ENCODE measurements at places on chromosomes 16 and 17. TPM values are rescaled to one million over a fixed set of nuclear protein-coding genes. Genes with fewer than 3 reads are reported as not detected.

- DNase-seq: no peak
Measured at GRCh38 chr16:75389096-75389690, 44.1 kb downstream of the CFDP1 start.

The SYT17 gene
- 10.2 TPM for polyA plus RNA-seq

The DOC2B gene
- 61.7 TPM for polyA plus RNA-seq

DNA sequence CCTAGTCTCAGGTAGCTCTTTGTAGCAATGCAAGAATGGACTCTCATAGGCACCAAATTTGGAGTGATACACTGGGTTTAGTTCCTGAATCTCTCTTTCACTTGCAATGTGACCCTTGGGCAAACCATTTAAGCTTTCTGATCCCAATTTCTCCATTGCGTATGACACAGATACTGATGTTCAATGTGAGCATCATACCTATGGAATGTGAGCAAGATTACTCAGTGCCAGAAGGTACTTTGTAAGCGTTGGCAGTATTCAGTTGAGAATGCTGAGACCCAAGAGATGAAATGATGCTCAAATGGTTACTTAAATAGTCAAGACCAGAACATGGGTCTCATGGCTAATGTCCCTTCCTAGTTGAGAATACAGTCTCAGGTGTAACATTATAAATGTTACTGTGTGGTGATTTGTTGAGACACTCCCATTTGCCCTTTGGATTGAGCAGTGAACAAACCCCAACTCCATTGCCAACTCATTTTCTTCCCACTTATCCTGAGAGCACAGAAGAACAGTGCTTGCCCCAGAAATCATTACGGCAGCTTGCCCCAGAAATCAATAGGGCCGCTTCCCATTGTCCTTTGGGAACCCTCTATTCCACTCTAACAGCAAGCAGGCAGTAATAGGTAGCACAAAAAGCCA is 134.1 kb downstream of the SOX9 start:
- DNase-seq: no peak

The OR3A3 gene
- 0.03 TPM for polyA plus RNA-seq

- DNase-seq: no peak
Measured at GRCh38 chr16:78221892-78222291, 122.4 kb downstream of the WWOX start.

GRCh38 chr16:53031323-53031942 is 21.3 kb downstream of the CHD9NB start:
- no peak for DNase-seq

Measured in renal pelvis (tissue), 12 donors.